ENCODE measurements at places on chromosomes 6 and 20.

DNA sequence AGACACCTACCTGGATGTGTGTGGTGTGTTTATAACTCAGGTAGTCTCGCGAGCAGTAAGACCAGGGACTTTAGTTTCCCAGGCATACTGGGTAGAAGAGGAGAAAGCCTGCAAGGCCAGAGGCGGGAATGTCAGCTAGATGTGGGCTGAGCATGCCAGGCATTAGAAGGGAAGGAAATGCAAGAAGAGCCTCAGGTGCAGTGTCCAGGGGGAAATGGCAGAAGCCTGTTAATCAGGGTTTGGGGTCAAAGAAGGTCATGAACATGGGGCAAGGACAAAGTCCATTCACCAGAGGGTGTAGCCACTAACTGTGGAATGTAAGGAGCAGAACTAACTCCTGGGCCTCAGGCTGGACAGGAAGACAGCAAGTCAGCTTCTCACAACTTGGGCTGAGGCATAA is 305.0 kb downstream of the SMOC2 start:
- DNase-seq: no peak

DNA sequence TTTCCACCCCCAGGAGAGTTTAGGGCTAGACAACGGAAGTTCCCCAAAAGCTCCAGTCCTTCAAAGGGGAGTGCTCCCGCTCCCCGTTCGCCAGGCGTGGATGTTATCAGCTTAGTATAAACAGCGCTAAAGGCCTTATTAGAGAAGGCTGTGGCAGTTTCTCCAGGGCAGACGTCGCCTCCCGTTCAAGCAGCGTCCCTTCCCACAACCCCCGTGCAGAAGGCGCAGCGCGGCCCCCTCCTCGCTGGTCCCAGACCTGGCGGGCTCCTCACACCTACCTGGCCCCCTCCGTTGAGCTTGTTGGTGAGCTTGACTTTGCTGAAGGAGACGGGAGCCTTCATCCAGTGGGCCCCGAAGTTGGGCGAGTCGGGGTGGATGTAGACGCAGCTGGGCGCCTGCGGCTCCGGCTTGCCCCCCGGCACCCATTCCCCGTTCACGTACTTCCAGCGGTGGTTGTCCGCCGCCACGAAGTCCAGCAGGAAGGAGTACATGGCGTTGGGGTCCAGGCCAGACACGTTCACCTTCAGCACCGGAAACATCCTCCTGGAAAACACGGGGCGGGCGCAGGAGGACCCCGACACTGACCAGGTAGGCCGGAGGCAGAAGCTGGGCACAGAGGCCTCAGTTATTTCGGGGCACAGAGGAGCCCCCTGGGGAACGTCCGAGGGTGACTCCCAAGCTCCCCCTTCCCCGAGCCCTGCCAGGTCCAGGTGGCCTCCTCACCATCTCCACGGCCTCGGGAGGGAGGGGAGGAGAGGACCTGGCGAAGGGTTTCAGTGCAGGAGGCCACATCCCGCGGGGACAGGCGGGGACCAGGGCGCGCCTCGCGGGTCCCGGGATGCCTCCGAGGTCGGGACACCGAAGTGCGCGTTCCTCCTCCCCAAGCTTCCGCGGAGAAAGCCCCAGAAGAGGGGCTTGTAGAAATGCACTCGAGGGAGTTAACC is 1.1 kb downstream of the TBXT start:
- no peak for DNase-seq

- no peak for DNase-seq
Observed at GRCh38 chr20:38225240-38225899, 35.2 kb downstream of the KIAA1755 start.

GRCh38 chr20:38973107-38973506 is 11.0 kb downstream of the DHX35 start:
- DNase-seq: no peak

- no peak for DNase-seq
Observed at GRCh38 chr20:8709627-8710026, 359.3 kb upstream of the PLCB4 start.

DNA sequence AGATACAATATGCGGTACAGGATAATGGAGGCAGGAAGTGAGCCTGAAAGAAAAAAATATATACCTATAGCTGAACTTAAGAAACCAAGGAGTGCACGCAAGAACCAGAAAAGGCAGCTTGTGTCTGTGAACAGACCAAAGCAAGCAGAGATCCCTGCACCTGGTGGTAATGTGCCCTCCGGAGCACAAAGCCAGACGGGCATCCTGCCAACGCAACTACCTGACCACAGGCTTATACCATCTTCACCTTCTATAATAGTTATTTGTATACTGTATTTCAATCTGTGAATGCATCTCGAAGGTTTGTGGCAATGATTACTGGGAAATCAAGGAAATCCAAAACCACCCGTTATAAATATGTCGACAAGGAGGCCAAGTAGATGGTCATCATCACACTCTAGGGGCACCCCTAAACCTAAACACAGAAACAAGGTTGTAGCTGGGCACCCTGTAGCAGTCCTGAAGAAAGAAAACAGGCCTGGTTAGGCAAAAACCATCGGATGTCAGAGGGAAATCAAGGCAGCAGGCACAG is 801 bp downstream of the FBXL4 start:
- DNase-seq: no peak

GRCh38 chr20:58293453-58293852 is 16.1 kb upstream of the RAB22A start:
- DNase-seq: no peak

DNA sequence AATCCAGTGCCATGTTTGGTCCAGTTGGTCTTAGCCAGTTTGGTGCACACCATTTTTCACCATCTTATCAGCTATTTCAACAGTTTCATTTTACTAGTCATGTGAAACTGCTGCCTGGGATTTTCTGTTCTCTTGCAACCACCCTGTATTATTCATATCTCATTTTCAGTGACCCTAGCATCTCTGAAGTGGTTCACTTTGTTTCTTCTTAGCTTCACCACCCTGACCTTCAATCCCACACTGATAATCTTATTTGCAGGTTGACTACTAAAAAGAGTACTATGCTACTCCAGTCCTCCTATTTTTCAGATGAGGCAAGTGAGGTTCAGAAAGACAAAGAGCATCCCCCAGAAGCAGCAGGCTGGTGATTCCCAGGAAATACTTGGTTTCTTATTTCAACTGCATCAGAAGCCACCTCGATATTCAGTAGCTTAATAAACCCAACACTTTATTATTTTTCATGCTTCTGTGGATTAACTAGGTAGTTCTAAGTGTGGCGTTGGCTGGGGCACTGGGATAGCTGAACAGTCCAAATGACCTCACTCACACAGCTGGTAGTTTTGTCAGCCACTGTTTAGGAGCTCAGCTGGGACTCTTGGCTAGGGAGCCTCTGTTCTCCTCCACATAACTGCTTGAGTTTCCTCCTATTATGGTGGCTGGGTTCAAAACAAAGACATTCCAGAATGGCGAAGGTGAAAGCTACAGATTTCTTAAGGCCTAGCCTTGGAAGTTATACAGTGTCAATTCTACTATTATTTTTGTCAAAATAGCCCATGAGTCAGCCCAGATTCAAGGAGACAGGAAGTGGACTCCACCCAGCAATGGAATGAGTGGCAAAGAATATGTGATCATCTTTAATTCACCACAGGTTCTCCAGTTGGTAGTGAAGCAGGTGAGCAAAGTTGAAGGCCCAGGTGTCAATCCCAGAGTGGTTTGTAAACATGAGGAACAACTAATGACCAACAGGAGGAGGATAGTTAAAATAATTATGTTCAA is 40.6 kb downstream of the BPIFB4 start:
- DNase-seq: no peak

DNA sequence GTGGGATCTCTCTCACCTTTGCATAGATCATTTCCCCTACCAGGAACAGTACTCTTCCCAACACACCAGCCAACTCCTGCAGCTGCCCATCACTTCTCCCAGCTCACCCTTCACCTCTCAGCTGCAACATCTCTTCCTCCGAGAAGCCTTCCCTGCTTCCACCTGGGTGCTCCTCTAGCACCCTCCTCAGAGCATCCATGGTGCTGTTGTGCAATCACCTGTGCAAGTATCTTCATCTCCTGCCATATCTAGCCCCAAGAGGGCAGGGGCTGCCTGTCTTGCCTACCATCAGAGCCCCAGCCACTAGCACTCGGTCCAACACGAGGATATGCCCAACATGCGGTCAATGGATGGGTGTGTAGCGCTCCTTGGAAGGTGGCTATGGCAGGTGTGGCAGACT is 75.8 kb downstream of the BANF2 start:
- DNase-seq: no peak

DNA sequence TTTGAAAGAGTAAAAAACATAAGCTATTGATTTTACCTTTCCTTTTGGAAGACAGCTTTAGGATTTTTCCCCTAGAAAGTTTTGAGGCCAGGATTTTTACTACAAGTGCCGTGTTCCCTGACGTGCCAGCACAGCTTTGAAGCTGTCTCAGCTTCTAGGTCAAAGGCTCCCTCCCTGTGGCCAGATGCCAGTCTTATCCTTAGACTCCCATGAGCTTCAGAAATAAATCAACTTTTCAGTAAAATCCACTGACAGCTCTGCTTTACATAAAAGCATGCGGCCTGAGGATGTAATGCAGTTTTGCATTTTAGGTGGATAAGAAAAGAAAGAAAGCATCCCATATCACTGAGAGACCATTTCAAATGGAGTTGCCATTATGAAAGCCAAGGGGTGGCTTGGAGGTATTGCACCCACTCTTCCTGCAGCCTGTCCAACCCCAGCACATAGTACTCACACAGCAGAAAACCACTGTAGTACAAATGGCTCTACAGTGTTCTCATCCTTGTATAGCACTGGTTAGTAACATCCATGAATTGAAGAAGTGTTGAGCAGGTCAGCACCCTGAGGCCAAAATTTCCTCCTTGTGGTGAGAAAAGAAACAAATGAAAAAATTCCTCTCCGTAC is 15.2 kb upstream of the ATXN1 start:
- no peak for DNase-seq

DNA sequence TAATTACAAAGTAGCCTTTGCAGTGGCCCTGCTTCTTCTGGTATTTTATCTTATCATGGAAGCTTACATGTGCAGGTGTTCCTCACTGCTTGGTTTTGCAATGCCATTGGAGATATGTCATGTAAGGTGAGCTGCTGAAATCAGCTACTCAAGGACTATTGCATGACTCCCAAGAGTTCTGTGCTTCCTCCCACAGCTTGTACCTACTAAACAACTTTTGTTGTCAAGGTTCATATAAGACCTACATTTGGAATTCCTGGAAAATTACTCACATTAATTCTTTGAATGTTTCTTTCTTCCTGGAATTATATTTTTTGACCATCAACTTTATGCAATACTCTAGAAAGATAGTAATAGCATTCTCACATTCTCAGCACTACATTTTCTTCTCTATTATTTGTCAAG is 427.5 kb upstream of the HSF2 start:
- no peak for DNase-seq

- no peak for DNase-seq
Observed at GRCh38 chr6:167428664-167429333, 103.9 kb downstream of the TTLL2 start.

GRCh38 chr6:150417899-150418826 is 49.4 kb downstream of the IYD start:
- DNase-seq: no peak

- DNase-seq: no peak
Observed at GRCh38 chr6:63352069-63352543, 32.3 kb upstream of the LGSN start.

DNA sequence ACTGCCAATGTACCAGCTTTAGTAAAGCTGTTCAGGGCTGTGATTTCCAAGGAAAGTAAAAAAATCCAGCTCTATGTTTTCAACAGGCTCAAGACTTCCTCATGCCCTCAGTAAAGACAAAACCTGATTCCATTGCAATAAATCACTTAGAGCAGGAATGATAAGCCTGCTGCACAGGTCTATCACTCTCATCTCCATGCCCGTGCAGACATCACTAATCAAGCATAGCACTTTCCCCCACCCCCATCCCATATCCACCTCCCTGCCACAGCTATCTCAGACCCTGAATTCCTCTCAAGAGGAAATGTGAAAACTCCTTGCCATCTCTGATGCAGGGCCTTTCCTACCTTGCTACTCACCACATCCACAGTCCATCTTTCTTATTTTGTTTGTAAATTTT is 554.9 kb downstream of the MAFB start:
- DNase-seq: no peak

- no peak for DNase-seq
Observed at GRCh38 chr6:131787079-131787478, 20.7 kb upstream of the ENPP1 start.

DNA sequence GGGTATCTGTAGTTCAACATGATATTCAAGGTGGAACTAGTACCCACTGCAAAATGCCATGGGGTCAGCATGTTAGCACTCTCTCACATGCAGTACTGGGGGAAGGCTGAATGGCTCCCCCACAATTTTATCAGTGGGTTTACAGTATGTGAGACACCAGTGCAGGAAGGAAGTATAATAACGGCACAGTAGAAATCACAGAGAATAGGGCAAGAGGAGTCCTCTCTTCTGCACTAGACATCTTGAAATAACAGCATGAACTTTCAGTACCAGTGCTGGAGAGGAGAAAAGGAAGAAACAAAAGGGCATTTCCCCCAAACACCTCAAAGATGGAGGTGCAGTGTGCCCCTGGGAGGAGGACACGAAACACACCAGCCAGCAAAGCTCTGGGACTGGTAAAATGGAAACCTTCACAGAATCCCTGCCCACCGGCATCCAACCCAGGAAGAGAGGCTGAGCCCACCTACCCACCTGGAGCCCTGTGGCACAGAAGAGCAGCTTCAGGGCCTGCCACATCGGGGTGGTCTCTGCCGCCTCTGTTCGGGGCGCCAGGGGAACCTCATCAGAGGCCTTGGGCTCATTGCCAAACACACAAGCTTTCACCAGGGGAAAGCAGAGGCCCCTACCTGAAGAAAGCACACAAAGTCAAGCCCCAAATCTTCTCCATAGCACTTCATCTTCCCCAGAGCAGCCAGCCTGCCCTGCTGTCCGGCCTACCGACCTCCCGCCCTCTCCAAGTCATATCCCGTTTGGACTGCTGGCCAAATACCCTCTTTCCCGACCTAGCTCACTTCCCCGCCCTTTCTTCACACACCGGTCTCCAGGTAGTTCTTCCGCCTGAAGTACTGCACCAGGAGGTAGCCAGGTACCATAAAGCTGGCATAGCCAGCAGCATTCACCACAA is 1.2 kb downstream of the SLC35B2 start:
- no peak for DNase-seq

GRCh38 chr6:163260111-163260895 is 154.2 kb upstream of the QKI start:
- no peak for DNase-seq

DNA sequence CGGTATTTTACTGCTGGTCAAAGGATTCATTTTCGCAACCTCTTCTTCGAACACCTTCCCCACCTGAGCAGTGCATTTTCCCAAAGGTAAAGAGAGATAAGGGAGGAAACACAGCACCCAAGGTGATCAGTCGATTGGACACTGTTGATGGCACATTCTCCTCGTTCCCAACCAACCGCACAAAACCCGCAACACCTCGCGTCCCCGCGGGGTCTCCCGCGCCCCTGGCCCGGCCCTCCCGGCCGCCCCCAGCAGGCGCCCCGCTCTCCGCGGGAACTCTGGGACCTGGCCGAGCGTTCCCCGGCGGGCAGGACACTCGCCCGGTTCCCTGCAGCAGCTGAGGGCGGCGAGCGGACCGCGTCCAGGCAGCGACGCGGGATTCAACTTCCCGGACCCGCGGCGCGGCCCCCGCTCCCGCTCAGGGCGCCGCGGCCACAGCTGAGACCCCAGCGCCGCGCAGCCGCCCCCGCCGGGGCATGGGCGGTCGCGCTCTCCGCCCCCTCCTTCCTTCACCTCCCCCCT is 506 bp downstream of the RGS17 start:
- DNase-seq: no peak

GRCh38 chr6:25257686-25258348 is 21.4 kb upstream of the CARMIL1 start:
- no peak for DNase-seq

GRCh38 chr6:74976701-74977100 is 229.2 kb downstream of the COL12A1 start:
- DNase-seq: no peak

All from stimulated activated CD4-positive, alpha-beta T cell treated with anti-CD3 and anti-CD28 coated beads, Interleukin-1b, Interleukin-23, amount 100 ng/mL, for 1 hour (primary cell).